ENCODE measurements at places on chromosomes 2 and 18. TPM values are rescaled to one million over a fixed set of nuclear protein-coding genes. Genes with fewer than 3 reads are reported as not detected.

The APCDD1 gene
- total RNA-seq, result not detected

The MC4R gene
- not detected for total RNA-seq

The REG3G gene
- total RNA-seq, result not detected

The CPLX4 gene
- total RNA-seq, result not detected

The KCNS3 gene
- 4.8 TPM for total RNA-seq

The CCBE1 gene
- 3.5 TPM for total RNA-seq

The SLC8A1 gene
- 0.34 TPM for total RNA-seq

The EVA1A gene
- total RNA-seq, result 78.1 TPM

The GAL3ST2 gene
- not detected for total RNA-seq

The DCDC2C gene
- 0.60 TPM for total RNA-seq

The MFSD2B gene
- total RNA-seq, result 0.20 TPM

The SFTPB gene
- total RNA-seq, result not detected

The DSC1 gene
- not detected for total RNA-seq

The RSAD2 gene
- total RNA-seq, result 15.7 TPM

The GAREM1 gene
- 0.53 TPM for total RNA-seq

The NCKAP5 gene
- 0.49 TPM for total RNA-seq

The GATA6 gene
- 3.8 TPM for total RNA-seq

The CD8A gene
- total RNA-seq, result not detected

The CHRND gene
- total RNA-seq, result not detected

The MYO7B gene
- total RNA-seq, result 0.27 TPM

The EFR3B gene
- 0.67 TPM for total RNA-seq

The CCDC178 gene
- 8.2 TPM for total RNA-seq

The UGT1A4 gene
- total RNA-seq, result not detected

Measured in mammary microvascular endothelial cell (primary cell).